Right hindlimb (tissue), 1 donor: ENCODE measurements at places on chromosomes 3 and 15.

- peak; percentile 64 for DNase-seq
Measured at GRCh38 chr3:8629151-8630021, 15.2 kb downstream of the SSUH2 start.

- DNase-seq: no peak
Measured at GRCh38 chr3:160633361-160634083, 43.4 kb upstream of the ARL14 start.

DNA sequence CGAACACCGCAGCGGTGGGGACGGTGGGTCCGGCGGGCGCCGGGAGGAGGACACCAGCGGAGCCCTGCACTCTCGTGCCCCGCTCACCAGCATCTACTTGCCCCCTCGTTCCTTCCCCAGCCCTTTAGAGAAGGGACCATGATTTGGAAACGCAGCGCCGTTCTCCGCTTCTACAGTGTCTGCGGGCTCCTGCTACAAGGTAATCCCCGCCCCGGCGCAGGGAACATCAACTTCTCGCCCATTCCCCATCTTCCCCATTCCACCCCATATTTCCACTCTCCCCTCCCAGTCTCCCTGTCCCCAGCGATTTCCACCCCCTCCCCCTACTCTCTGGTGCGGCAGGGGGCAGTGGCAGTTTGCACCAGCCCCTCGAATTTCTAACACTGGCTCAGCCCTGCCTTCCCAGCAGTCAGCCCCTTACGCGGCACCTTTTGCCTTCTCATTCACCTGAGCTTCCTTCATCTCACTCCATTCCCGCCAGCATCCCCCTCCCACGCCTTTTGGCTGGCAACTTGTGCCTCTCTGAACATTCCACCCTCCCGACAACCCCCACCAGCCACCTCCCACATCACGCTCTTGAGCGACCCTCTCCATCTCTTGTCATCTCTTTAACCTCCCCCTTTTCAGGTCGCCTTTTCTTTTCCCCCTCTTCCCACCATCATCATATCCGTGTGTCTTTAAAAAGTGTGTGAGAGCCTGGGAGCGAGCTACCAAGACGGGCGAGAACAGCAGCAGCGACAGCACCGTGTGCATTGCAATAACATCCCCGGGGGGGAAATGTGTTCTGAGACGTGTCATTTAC, 882 bp downstream of the CADM2 start:
- DNase-seq: peak; percentile 23

GRCh38 chr3:72163809-72164634, 379.1 kb upstream of the PROK2 start:
- no peak for DNase-seq

DNA sequence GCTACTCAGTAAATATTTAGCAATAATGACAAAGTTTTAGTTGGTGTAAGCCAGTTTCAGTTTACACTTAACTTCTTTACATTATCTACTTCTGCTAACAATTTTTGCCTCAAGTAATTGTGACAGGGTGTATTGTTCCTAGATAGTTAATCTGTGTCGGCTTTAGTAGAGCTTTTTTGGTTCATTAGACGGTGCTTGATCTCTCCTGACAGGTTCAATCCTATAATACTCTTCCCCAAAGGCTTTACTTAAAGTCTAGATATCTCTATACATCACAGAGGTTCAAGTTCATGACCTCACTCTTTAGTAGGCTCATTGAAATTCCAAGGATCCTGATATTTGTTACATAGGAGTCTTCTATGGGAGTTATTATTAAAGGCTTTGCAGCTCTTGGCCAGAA, 365.6 kb upstream of the DPPA4 start:
- DNase-seq: no peak

- no peak for DNase-seq
Measured at GRCh38 chr3:119585856-119586570, 6.7 kb downstream of the ADPRH start.

DNA sequence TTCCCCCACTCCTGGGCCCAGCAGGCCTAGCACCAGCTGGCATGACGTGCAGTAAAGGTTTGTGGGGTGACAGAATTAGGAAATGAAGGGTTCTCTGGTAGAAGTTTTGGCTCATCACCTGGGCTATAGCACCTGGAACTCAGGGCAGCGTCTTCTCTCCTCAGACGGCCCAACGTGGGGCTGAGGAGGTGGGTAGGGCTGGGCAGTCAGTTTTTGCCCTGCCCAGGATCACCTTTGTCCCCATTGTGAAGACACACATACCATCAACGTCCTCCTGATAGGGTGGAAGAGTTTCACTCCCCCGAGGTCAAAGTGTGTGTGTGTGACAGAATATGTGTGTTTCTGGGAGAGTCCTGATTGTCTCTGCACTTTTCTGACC, 12.1 kb downstream of the KBTBD13 start:
- no peak for DNase-seq

GRCh38 chr3:78907367-78907766, 860.4 kb downstream of the ROBO1 start:
- no peak for DNase-seq

GRCh38 chr3:45034612-45035252, 8.6 kb downstream of the CLEC3B start:
- no peak for DNase-seq

- no peak for DNase-seq
Measured at GRCh38 chr15:31375772-31376171, 49.1 kb downstream of the KLF13 start.

GRCh38 chr3:196652961-196653795, 13.7 kb downstream of the NRROS start:
- DNase-seq: no peak

- DNase-seq: no peak
Measured at GRCh38 chr3:21551019-21551418, 200.0 kb downstream of the ZNF385D start.

GRCh38 chr3:61060411-61060861, 190.8 kb downstream of the FHIT start:
- DNase-seq: no peak

- no peak for DNase-seq
Measured at GRCh38 chr3:15800327-15800726, 2.5 kb upstream of the ANKRD28 start.

DNA sequence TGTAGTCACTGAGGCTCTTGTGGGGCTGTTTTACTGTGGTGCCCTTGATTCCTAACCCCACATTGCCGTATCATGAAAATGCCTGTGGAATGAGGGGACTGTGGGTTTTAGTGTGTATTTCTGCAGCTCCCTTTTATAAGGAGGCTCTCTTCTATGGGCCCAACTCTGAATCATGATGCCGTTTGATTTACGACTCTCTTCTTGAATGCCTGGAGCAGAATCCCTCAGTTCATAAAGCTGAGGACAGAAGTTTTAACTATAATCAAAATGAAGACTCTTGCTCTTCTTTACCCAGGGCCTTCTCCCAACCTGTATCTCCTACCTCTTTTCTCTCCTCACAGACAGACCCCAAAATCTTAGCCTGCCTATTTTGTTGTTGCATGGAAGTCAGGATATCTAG, 109.5 kb downstream of the RARB start:
- DNase-seq: no peak

- DNase-seq: no peak
Measured at GRCh38 chr3:121800906-121801305, 34.0 kb downstream of the IQCB1 start.
